RCC 7860 (cell line): ENCODE measurements at places on chromosomes 1 and 21.
A peak's percentile ranks its signal among the peaks of the same experiment; 100 is the strongest.

DNA sequence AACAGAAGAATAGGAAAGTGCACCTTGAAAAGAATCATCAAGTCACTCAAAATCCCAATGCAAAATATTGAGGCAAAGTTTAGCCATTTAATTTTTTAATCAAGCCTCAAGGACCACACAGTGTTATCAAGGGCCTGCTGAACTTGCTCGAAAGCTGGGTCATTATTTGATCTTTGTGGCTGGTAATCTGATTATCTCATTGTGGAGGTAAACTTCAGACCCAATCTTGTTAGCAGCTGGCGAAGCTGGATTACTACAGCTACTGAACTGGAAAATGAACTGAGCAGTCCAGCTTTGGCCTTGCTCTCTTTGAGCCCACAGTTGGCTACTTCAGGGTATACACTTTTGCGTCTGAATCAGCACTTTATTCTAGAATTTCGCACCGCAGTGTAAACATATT is 94.4 kb downstream of the BARHL2 start:
- DNase-seq, result no peak

DNA sequence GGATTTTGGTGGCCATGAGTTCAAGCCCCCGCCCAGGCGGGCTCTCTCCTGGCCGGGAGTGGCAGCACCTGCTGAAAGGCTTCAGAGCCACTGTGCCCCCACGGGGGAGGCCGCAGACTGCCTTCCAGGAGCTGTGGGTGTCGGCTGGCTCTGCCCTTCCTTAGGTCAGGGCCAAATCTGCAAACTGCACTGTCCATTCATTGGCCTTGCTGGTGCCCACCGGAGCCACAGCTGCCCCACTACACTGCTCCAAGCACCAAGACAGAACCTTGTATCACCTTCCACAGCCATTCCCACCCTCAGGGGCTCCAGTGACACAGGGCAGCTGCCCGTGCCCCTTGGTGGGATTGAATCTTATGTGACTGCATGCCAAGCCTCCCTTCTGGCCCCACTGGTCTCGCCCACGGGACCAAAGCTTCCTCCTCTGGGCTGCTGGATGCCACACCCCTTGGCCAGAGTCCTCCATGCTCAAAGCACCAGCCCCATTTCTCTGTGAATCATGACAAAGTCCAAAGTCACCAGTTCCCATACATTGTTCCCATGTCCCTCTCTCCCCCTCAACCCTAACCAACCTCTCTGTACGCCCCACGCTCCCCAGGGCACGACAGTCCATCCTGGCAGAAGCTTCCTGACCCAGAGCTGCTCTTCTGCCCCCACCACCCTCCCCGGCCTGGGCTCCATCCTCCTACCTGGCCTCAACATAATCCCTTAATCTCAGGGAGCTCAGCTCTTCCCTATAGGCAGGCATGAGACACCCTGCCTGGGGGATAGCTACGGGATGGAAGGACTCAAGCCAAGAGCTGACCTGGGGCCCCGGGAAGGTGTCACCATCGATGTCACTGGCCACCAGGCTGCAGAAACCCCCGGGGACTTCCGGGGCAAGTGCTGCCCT is 20.9 kb upstream of the GPR153 start:
- no peak for DNase-seq

- DNase-seq, result no peak
Measured at GRCh38 chr1:33373606-33374005, 52.7 kb upstream of the A3GALT2 start.

GRCh38 chr1:5312293-5312674 is 657.9 kb downstream of the AJAP1 start:
- DNase-seq, result no peak

DNA sequence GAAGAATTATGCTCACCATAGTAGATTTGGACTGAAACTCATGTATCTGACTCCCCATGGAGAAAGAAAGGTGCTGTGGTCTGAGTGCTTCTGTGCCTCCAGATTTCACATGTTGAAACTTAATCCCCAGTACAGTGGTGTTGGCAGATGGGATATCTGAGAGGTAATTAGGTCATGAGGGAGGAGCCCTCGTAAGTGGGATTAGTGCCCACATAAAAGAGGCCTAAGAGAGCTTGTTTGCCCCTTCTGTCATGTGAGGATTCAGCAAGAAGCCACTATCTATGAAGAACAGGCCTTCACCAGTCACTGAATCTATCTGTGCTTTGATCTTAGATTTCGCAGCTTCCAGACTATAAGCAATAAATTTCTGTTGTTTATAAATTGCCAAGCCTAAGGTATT is 150.1 kb downstream of the PLPP3 start:
- DNase-seq, result no peak

- DNase-seq, result no peak
Measured at GRCh38 chr21:9753943-9754342, 767.4 kb upstream of the TPTE start.

DNA sequence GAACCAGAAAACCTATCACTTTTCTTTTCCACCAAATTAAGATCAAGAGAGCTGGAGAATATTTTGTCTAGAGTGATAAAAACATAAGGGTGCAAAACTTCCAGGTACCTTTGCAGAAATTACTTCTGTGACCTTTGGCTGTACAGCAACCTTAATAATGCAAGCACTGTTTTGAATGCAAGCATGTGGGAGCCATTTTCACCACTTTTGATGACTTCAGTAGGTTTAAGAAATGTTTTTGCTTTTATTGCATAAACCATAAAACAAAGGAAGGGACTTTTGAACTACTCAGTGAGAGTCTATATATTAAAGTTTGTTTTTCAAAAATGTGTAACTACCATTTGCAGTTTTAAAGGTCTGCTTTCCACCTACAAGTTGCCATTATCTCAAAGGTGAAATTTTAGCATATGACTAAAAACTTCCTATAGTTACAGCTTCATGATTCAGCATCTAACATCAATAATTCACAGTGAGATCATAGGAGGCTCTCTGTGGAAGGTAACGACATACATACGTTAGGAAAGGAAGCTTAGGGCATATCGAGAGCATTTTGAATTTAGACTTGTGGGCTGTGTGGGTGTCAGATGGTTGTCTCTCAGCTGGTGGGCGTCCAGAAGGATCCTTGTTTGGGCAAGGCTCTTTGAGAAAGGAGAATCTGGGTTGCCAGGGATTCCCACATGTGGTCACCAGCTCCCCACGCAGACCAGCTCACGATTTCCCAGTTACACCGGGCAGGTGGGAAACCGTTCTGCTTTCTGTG is 1.1 kb upstream of the GADD45A start:
- peak; percentile 86 for DNase-seq

GRCh38 chr1:201213106-201213770 is 22.6 kb downstream of the IGFN1 start:
- DNase-seq, result no peak

DNA sequence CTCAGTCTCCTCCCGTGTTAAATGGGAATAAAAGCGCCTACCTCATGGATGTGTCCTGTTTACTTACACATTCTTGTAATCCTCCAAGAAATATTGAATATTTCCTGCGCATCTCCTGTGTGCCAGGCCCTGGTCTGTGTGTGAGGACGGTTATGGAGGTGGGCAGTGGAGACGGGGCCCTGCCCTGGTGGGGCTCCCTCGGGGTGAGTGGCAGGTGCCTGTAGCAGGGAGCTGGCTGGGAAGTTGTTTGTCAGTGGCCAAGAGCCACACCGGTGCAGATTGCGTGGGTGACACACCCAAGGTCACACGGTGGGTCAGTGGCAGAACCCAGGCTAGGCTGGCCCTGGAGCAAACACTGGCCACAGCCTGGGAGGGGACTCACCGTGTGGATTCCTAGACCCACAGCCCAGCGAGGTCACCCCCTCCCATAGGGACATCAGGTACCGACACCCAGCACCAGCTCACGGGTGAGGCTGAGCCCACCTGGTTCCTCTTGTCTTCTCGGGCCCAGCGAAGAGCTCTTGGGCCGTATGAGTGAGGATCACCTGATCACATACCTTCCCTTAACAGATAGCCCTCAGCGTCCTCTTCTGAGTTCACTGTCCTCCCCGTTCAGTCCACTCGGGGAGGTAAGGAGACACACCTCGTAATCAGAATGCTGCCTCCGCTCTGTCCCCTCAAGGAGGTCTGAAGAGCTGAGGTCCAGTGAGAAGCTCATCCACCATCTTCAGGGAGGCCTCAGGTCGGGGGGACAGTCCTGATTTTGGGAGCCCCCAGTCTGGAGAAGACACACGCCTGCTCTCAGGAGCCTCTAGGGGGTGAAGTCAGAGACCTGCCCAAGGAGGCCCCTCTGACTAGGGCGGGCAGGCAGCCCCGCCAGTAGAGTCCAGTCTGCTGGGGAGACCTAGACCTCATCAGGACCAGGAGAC is 349.6 kb downstream of the MATN1 start:
- no peak for DNase-seq

GRCh38 chr1:65386439-65386838 is 34.0 kb upstream of the LEPR start:
- no peak for DNase-seq

DNA sequence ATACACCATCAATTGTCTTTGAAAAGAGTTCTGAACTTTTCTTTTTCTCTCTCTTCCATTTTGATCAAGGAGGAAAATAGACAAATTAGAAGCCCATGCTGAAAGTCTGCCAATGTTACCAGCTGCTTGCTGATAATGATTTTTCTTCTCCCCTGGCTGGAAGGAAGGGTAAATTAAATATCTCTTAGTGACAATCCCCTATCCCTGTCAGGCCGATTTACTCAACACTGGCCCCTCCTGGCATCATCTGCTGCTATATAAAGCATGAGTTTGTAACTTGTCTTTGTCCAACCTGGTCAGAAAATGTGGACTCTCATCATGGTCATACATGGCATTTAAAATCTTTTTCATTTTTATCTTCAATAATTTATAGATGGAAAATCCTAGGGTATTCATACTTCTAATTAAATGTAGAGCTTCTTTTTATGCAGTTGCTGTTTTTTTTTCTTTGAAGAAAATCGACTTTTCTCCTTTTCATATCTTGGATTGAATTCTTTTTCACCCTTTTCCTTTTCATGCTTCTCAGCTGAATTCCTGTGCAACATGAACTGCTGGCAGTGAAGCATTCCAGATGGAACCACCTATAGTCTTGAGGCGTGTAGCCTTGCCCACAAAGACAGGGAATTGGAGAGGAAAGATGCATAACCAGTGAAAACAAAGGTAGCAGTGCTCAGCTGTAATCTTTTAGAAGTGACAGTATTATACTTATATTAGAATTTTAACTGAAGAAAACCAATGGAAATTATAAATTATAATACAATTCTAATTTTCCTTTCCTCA is 214.7 kb upstream of the PTGFR start:
- DNase-seq, result no peak

DNA sequence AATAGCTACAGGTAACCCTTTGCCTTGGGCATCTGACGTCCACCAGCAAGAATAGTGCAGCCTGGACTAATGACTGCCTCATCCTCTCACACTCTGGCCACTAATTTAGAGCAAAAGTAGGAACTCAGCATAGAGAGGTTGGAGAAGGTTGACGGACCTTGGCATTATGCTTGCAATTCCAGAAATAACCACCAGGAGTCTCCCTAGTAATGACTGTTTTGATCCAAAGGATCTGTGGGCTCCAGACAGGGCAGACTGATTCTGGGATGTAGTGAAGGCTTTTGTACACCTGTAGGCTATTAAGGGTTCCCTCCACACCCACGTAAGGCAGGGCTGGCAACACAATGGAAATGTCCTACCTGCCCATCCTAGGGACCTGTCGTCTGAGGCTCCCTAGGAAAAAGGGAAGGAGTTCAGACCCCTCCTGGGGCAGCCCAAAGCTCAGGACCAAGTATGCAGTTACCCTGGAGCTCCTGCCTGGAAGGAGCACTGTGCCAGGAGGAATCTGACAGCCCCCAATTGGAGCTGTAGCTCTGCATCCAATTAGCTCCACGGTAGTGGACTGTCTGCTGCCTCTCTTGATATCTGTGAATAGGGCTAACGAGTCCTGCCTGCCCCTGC is 91.0 kb upstream of the TMEM51 start:
- peak; percentile 15 for DNase-seq

GRCh38 chr1:24964811-24965570 is 34.9 kb upstream of the RUNX3 start:
- DNase-seq, result no peak

- DNase-seq, result no peak
Measured at GRCh38 chr1:184326278-184326677, 60.6 kb upstream of the C1orf21 start.

- DNase-seq, result no peak
Measured at GRCh38 chr1:16130827-16131226, 25.0 kb downstream of the EPHA2 start.

GRCh38 chr1:47213230-47213963 is 18.6 kb downstream of the TAL1 start:
- DNase-seq, result no peak

DNA sequence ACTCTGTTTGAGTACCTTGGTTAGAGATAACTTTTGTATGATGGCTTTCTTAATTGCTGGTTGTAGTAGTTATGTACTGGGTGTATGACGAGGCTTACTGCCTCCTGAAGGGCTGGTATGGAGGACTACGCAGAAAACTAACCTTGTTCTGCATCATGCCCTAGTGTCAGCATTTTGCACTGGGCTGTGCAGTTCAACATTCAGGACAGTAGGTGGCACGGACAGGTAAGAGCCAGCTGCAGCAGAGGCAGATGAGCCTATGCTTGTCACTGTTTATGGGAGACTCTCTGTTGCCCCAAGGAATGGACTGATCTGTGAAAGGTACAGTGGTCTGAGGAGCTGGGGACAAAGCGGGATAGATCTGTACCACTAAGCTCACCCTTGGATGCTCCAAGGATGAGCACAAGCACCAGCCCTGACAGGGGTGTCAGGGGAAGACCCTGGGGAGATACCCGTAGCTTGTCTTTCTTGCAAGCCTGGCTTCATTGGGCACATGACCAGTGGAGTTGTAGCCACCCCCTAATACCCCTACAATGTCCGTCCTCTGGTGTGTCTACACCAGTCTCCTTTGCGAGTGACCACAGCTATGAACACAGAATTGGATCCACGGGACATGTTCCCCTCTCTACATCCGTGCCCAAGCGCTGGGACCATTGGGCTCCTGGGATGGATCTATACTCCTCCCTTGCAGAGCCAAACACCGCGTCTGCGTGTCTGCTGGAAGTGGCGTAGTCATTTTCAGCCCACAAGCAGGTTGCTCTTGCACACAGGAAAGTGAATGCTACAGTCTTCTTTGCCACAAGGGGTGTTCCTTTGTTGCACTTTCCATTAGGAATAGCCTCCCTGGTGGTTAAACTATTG is 51.1 kb upstream of the CFHR3 start:
- no peak for DNase-seq

DNA sequence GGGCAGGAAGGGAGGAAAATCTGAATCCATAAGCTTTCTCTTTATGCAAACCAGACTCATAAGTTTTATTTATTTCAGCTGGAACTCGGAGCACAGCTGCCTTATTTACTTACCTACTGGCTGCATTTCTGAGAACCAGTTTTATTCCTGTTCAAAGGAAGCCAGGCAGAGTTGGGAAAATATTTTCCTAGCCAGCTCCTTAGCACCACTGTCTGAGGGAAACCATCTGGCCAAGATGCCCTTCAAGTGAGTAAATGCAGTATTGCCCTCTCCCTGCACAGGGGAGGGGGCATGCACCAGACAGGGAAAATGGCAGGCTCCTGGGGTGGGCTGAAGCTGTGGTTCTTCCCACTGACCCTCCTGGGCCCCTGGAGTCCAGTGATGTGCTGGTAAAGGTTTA is 28.9 kb upstream of the FMOD start:
- DNase-seq, result no peak

GRCh38 chr1:1400576-1401456 is 1.7 kb upstream of the CCNL2 start:
- DNase-seq, result no peak
